ENCODE measurements at places on chromosomes 3 and 15.
A peak's percentile ranks its signal among the peaks of the same experiment; 100 is the strongest.

DNA sequence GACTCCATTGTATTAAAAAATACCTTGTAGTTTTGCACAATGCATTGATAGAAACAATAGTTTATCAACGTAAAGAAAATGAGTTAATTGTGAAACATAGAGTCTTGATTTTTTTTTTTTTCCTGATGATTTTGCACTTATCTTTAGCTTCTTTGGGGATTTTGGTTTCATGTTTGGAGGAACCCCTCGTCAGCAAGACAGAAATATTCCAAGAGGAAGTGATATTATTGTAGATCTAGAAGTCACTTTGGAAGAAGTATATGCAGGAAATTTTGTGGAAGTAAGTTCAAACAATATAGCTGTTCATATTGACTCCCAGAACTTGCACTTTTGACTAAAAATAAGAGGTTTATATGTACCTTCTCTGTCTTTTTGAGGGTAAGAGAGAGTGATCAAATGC lies 7.0 kb downstream of the DNAJB11 start:
- DNase-seq = no peak

DNA sequence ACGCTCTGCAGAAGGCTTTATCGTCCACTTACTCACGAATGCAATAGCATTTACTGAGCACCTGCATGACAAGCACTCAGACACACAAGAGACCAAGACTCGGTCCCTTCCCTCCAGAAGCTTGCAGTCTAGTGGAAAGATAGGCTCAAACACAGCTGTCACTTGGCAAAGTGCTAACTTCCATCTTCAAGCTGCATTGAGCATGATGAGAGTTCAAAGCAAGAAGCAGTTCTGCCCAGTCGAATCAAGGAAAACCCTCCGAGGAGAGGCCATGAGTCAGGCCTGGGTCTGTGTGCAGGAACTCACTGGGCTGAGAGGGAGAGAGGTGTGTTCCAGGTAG lies 51.5 kb downstream of the C3orf20 start:
- no peak for DNase-seq

- no peak for DNase-seq
Measured at GRCh38 chr3:194084284-194084683, 51.7 kb upstream of the HES1 start.

DNA sequence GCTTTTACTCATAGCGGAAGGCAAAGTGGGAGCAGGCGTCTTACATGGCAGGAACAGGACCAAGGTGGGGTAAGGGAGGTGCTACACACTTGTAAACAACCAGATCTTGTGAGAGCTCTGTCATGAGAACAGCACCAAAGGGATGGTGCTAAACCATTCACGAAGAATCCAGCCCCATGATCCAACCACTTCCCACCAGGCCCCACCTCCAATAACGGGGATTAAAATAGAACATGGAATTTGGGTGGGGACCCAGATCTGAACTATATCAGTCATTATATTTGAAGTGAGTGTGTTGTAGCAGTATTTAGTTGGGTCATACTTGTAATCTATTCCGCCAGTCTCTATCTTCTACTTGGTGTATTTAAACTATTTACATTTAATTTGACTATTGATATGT lies 190.9 kb downstream of the RPLP1 start:
- DNase-seq = no peak

DNA sequence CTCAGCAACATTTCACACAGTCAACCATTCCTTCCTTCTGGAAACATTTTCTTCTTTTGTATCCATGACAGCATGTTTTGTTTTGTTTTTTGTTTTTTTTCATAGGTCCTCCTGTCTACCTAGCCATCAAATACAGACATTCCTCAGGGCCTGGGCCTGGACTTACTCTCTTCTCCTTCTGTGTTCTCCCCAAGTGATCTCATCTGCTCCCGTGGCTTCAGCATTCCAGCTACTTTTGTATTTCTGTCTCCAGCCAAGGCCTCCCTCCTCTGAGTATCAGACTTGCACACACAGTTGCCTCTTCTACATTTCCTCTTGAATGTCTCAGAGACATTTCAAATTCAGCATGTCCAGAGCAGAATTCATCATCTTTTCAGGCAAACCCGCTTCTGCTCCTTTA lies 82.4 kb downstream of the HCN4 start:
- DNase-seq = no peak

GRCh38 chr3:51401735-51402134 lies 10.7 kb downstream of the RBM15B start:
- no peak for DNase-seq

- DNase-seq = no peak
Measured at GRCh38 chr3:30281526-30281925, 324.9 kb upstream of the TGFBR2 start.

DNA sequence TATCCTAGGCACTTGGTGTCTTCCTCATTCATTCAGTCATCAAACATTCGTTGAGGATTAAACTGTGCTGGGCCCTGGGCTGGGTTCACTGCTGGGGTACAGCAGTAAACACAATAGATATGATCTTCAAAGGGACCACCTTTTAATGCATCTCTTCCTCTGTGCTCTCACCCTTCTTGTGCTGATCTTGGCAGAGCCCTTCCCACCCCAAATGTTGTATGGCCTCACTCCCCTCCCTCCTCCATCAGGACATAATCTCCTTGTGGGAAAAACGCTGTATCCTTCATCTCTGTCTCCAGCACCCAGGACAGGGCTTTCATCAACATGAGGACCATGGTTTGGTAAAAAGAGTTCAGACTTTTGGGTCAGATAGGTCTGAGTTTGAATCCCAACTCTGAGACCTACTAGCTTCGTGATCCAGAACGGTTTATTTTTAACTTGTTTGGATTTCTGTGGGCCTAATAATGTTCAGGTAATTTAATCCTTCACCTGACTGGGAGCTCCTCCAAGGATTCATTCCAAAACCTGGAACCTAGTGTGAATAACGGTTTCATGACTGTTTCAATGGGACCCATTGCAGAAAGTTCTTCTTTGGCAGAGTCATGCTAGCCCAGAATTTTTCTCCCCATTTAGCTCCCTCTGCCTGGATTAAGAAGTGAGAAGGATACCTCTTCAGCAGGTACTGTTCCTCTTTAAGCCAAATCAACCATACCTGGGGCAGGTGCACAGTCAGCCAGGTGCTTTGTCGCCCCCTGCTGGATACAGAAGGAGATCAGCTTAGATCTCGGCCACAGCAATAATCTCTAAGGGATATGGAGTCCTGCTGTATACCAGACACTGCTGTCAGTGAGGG lies 5.2 kb upstream of the WNT7A start:
- peak; percentile 66 for DNase-seq

- no peak for DNase-seq
Measured at GRCh38 chr3:42652251-42652610, 1.3 kb upstream of the ZBTB47 start.

- no peak for DNase-seq
Measured at GRCh38 chr15:63823253-63823844, 10.4 kb downstream of the HERC1 start.

- no peak for DNase-seq
Measured at GRCh38 chr3:179098388-179099077, 26.9 kb upstream of the ZMAT3 start.

- DNase-seq = no peak
Measured at GRCh38 chr15:39102431-39102830, 478.4 kb upstream of the THBS1 start.

DNA sequence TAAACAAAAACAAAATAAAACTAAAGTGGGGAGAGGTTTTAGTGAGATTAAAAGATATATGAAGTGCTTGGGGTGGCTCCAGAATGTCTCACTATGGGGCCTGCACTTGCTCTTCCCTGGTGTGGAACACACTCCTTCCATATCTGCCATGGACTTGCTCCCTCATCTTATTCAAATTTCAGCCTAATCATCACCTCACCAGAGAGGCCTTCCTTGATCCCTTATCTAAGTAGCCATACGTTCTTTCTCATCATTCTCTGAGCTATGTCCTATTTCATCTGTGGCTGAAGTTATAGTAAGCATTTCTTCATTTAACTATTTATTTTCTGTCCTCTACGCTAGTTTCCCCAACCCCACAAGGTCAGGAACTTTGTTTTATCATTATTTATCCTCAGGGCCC lies 511.7 kb downstream of the NTRK3 start:
- DNase-seq = no peak

- DNase-seq = no peak
Measured at GRCh38 chr3:14847613-14848541, 29.1 kb downstream of the FGD5 start.

GRCh38 chr3:79019137-79019923 lies 748.5 kb downstream of the ROBO1 start:
- no peak for DNase-seq

- no peak for DNase-seq
Measured at GRCh38 chr3:159787178-159787574, 201.5 kb upstream of the IL12A start.

DNA sequence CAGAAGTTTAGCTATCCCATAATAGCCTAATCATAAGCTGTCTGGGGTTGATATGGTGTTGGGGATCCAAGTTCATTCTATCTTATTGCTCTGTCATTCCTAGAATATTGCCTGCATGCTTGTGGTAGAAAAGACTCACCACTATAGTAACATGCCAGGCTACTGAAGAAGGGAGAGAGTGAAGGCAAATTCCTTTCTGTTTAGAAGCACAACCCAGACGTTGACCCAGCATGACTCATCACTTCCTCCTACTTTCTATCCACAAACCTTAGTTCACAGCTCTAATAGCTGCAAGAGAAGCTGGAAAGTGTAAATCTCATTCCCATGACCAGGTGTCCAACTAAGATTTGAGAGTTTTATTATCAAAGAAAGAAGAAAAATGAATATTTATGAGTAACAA lies 57.8 kb upstream of the NMD3 start:
- DNase-seq = no peak

DNA sequence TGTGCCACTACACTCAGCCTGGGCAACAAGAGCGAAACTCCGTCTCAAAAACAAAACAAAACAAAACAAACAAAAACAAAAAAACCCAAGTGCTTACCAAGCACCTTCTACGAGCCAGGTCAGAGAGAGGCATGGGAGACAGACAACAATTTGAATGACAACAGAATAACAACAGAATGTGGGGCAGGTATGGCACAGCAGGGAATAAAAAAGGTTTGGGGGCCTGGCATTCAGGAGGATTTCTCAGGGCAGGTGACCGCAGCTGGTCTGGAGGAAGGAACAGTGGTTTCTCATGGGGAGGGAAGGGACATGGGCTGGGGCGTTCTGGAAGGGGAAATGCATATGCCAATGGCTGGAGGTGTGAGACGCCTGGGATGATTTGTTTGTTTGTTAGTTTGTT lies 22.5 kb upstream of the PARL start:
- no peak for DNase-seq

DNA sequence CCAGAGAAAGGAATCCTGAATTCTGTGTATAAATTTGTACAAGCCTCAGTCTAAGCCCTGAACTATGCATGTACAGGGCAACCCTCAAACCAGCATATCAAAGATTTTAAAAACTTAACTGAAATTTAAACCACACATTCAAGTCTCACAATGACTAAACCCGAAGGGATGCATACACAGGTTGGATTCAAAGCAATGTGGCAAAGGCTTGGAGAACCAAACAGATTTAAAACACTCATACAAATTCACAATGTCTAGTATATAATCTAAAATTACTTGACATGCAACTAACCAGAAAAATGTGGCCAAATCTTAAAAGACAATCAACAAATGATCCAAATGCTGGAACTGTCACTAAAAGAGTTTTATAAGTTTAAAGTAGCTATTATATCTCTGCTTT lies 36.4 kb downstream of the CEP152 start:
- no peak for DNase-seq

DNA sequence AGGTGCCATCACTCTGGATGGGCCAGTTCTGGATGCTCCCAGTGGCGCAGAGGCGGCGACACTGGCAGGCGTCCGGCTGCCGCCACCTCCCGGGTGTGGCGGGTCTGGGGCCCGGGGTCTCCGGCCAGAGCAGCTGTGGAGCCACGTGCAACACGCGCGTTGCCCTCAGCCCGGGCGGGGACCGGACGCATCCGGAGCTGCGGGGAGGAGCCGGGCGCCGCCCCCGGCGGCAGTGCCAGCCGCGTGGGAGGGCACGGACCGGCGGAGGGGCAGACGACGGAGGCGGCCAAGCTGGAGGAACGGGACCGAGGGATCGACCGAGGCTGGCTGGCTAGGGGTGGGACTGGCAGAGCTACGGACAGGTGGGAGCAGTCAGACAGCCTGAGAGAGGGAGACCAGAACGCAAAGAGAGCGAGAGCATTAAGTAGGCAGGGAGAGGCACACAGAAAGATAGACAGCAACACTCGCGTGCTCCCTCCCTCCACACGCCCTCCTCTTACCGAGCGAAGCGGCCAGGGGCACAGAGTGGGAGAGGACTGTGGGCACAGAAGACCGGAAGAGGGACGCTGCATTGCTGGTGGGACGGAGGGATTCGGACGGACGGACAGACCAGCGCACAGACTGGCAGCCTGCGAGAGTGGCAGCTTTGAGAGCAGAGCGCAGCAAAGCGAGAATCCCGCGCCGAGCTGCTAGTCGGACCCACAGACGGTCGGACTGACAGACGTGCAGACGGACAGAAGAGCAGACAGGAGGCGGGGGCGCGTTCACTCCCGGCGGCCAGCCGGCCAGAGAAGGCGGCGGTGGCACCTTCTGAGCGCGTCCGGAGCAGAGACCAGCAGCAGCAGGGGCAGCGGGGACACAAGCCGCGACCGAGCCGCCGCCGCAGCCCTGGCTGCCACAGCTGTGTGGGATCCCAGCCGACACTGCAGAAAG lies at the start of gene ARPP21:
Gene ARPP21 (plus strand): TSS at position 272 of the 933 bp plus-strand sequence. CDS start 42,227 bp downstream, outside the sequence.
- DNase-seq = no peak

- no peak for DNase-seq
Measured at GRCh38 chr15:101194546-101195125, 57.2 kb downstream of the CHSY1 start.

- no peak for DNase-seq
Measured at GRCh38 chr3:151946606-151947005, 73.2 kb downstream of the SUCNR1 start.

DNA sequence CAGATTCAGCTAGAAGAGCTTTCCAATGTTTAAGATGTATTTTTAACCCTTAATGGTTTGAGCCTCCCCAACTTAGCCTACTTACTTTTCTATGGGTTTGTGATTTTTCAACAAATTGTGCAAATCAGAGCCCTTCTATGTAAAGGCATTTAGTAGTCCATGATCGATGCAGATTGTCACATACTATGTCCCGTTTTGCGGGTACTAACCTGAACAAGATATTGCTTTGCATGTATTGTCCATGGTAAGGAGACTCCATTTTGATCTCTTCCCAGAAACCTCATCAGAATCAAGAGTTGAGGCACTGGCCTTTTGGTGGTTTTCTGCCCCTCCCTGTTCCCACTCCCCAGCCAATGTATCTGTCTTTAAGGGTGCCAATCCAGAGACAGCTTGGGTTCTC lies 60.8 kb downstream of the ETV5 start:
- no peak for DNase-seq
